ENCODE measurements at places on chromosomes 6 and 20.

GRCh38 chr6:39005774-39006173, 42.8 kb upstream of the GLP1R start:
- DNase-seq, result no peak

- DNase-seq, result no peak
These were observed 1.5 kb upstream of the SLC2A4RG start for GRCh38 chr20:63737945-63738686.

DNA sequence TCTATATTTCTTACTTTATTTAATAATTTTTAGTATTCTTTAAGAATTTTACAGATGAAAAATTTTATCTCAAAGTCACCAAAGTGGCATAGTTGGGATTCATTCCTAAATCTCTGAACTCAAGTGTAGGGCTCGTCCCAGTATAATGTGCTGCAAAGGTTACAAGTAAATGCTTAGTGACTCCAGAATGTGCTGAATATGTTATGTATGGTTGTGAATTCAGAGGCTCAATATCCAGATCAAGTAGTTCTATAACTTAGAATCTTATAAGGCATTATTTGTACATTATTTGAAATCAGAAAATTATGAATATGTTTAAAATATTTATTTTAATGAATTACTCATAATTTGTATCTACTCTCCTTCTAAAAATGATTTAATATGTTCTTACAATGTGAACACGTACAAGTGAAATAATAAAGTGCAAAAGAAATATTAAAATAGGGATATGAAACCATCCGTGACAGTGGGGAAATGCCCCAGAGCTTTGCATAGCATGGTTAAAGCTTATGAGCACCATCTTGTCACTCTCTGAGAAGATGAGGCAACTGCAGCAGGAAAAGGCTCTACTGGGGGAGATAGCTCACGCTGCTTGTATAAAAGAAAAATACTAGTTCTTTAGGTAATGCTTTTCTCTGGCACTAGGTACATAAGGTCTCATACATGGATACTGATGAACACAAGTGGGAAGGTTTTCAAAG, 259.0 kb downstream of the FOXC1 start:
- DNase-seq, result no peak

GRCh38 chr6:71324194-71324785, 35.7 kb downstream of the OGFRL1 start:
- no peak for DNase-seq

DNA sequence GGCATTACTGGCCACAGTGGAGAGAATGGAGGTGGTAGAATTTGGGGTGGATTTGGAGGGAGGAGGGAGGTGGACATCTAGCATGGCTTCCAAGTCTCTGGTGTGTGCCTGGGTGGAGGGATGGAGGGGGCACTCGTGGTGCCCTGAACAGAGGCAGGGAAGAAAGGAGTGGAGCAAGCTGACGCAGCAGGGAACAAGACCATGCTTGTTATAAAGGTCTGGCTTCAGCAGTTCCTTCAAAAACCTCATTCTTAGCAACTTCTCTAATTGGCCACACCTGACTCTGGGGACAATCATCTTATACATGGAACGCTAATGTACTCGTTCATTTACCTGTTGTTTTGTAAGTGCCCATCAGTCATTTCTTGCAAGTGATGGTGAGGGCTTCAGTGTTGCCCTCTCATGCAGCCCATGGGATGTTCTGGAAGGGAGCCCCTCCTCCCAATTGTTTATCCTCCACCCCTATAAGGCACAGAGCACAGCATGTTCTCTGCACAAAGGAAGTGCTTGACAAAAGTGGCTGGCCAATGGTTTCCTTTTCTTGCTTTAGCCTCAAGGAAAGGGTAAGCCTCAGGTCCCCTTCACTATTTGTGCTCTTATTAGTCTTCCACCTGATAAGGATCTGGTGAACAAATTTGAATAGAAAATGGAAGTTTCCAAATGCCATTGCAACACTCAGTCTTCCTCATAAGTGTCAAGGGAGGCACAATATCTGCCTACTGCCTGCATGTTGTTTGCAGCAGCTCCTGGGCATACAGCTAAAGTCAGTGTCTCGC, 39.3 kb downstream of the GFOD1 start:
- DNase-seq, result no peak

GRCh38 chr6:89970609-89971337, 76.5 kb downstream of the GJA10 start:
- DNase-seq, result peak; percentile 45

- no peak for DNase-seq
These were observed 485.2 kb downstream of the GRIK2 start for GRCh38 chr6:101878554-101879276.

DNA sequence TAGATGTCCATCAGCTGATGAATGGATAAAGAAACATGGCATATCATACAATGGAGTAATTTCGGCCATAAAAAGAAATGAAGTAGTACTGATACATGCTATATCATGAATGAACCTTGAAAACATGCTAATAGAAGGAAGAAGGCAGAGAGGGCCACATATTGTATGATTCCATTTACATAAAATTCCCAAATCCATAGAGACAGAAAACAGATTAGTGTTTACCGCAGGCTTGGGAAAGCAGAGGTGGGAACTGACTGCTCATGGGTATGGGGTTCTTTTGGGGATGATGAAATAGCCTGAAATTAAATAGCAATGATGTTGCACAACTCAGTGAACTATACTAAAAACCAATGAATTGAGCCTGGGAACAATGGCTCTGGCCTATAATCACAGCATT, 58.3 kb downstream of the SERAC1 start:
- no peak for DNase-seq

- no peak for DNase-seq
These were observed 127.0 kb downstream of the PACRG start for GRCh38 chr6:162854734-162855191.

- DNase-seq, result no peak
These were observed 5.6 kb downstream of the DUSP15 start for GRCh38 chr20:31864521-31865400.

DNA sequence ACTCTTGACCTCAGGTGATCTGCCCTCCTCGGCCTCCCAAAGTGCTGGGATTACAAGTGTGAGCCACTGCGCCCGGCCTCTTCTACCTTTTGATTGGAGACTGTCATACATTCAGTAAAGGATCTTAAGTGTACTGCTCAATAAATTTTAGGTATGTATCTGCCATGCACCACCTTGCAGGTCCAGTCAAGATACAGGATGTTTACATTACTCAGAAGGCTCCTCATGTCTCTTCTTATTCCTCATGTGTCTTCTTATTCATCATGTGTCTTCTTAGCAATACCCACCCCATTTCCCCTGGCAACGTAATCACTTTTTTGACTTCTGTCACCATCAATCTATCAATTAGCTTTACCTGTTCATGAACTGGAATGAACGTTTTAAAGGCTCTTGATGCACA, 7.9 kb downstream of the MEA1 start:
- DNase-seq, result no peak

GRCh38 chr6:21173031-21173430, 420.5 kb upstream of the SOX4 start:
- DNase-seq, result no peak

DNA sequence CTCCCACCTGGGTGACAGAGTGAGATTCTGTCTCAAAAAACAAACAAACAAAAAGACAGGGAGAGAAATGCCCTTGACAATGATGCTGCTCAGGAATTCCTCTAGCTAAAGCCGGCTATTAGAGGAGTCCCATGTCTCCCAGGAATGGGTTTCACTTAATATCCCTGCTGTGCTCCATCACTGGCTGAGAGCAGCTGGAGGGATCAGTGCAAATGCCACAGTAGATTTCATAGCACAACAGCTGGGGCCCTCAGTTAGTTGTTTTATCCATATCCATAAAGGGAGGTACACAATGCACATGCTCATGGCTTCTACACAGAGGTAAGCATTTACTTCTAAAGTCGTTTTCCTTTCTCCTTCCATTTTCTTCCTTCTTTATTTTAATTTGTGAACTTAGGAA, 742.0 kb upstream of the POU3F2 start:
- no peak for DNase-seq

- no peak for DNase-seq
These were observed 6.7 kb upstream of the ATXN1 start for GRCh38 chr6:16767765-16768476.

GRCh38 chr6:35070111-35070510, 71.0 kb downstream of the TCP11 start:
- DNase-seq, result no peak

DNA sequence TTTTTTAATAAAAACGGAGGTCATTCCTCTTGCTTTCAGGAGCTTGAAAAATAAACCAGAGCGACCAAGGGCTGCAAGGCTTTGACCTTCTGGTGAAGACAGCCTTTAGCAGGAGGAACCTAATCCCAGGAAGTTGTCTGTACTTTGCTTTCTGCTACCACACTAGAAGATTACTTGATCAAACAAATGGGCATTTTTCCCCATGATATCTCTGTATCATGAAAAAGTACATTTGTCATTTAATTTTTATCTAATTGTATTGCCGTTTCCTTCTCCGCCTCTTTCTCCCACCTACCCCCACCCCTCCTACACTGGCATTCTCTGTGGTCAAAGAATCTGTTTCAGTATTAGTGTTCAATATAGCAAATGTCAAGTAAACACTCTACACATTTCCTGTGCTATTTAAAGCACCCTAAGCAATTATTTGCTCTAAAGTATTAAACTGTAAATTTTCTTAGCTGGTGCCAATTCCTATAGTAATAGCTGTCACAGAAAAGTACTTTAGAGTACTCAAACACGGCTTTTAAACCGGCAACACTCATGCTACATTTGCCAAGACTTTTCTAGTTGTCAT, 29.7 kb downstream of the ATXN1 start:
- no peak for DNase-seq

GRCh38 chr6:41153451-41153850, 696 bp downstream of the TREML1 start:
- DNase-seq, result no peak

- no peak for DNase-seq
These were observed 64.9 kb upstream of the RREB1 start for GRCh38 chr6:7042654-7043545.

DNA sequence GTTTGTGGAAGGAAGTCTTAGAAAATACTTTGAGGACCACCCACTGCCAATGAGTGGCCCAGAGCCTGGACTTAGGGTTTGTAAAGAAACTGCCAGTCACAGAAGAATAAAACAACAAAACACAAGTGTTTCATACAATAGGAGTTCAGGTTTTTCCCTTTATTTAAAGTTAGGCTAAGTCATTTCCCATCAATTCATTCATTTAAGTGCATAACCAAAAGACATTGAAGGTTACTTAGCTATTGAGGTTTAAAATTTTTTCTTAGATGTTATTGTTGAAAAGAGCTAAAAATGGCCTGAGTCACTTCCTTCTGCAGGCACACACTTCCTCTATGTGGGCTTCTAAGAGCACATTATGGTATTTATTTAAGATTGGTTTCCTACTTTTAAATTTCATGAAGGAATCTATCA, 54.2 kb downstream of the ARMC2 start:
- no peak for DNase-seq

GRCh38 chr6:4635666-4636065, 140.5 kb upstream of the CDYL start:
- DNase-seq, result no peak

DNA sequence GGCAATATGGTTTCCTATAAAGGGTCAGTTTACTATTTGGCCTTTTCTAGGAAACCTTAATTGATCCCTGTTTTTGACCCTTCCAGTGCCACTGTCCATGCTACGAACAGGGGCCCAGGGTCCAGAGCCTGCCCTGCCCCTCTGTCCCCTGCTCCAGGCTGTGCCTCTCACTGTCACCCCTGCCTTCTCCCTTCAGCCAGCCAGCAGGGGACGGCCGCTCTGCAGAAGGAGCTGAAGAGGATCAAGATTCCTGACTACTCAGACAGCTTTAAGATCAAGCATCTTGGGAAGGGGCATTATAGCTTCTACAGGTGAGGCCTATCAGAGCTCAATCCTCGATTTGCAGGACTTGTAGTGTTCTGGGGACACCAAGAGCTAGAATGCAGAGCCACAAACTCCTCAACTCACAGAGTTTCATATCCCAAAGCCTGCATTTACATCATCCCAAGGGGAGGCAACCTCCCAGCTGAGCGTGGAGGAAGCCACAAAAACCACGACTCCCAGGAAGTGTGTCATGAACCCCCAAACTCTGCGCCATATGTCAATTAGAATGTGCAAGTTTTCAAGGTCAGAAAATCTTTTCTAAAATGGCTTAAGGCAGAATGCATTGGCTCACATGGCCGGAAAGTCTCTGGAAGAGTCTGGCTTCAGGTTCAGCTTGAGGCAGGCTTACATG, 3.6 kb downstream of the BPI start:
- peak; percentile 39 for DNase-seq

- no peak for DNase-seq
These were observed 106.3 kb downstream of the BCAS1 start for GRCh38 chr20:53964067-53964466.

DNA sequence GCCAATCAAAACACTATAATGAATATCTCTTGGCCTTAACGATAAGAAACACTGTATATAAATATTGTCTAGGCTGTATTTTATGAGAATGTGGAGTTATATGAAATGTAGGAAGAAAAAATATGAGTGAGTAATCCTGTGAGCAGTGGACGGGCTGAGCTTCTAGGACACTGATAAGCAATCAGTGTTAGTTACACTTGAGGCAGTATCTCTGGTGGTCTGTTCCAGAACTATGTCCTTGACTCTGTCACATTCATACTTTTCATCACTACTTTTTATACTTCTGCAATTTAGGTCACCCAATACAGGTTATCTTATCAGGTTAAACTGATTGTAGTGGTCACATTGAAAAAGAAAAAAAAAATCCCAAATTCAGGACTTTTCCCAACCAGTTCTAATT, 360.4 kb downstream of the LAMA2 start:
- no peak for DNase-seq

- DNase-seq, result no peak
These were observed 122.7 kb downstream of the GMPR start for GRCh38 chr6:16361121-16361520.

DNA sequence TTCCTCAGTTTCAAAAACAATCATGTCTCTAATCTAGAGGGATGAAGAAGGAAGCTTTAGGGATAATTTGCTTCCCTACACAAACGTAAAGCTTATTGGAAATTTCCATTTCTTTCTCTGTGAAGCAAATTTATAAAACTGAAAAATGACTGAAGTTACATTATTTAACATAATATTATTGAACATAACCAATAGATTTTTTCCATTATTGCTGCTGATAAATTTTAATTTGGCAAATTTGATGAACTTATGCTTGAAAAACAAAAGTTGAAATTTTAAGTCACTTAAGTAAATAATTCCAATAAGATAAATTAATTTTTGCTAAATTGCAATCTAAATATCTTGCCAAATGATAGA, 140.9 kb downstream of the GMDS start:
- DNase-seq, result no peak

GRCh38 chr20:24382743-24383142, 86.7 kb upstream of the SYNDIG1 start:
- no peak for DNase-seq

GRCh38 chr6:18293076-18293904, 29.0 kb upstream of the DEK start:
- DNase-seq, result peak; percentile 56

DNA sequence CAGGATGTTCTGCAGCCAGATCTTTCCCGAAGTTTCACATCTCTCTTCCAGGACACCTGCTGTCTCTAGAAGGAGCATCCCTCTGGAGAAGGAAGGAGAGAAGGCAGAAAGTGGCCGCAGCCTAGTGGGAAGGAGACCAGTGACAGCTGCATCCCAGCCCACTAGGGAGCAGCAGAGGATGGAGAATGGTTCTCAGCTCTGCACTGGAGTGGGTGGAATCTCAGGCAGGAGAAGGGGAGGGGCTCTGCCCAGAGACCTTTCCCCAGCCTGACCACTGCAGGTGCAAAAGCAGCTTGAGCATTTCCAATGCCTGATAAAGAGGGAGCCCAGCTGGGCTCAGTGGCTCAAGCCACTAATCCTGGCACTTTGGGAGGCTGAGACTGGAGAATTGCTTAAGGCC, 32.3 kb downstream of the NCR2 start:
- DNase-seq, result peak; percentile 56

GRCh38 chr20:63023071-63023935, 16.5 kb upstream of the BHLHE23 start:
- no peak for DNase-seq
